ENCODE measurements at places on chromosomes 11 and 22.

DNA sequence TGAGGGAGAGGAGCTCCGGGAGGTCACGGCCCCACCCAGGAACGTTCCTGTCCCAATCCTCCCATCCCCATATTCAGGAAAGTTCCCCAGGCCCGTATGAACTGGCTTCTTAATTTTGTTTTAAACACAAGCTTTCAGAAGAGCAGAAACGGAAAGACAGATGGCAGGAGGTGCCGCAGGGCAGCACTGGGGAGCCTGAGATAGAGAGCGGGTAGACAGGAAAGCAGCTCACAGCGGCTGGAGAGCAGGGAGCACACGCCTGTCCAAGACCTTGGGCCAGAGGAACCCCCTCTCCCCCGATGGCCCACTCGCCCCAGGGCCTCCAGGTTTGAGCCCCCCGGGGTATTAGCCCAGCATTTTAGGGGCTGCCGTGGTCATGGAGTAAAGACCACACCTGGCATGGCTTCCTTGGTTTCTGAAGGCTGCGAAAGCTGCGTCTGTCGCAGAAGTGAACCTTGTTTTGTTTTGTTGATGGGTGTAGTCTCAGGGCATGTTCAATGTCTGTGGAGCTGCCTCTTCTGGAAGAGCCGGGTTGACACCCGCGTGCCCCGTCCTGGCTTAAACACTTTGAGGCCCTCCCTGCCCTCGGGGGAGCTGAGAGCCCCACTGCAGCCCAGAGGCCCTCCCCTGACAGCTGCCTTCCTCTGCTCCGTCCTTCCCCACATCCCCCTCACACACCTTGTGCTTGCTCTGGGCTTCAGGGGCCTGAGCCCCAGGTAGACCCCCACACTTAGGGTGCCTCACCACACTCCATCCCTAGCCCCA, 17.9 kb upstream of the KCNQ1OT1 start:
- no peak for DNase-seq

- no peak for DNase-seq
Measured at GRCh38 chr22:48886604-48887393, 940.9 kb downstream of the BRD1 start.

GRCh38 chr11:108599978-108600377, 6.4 kb upstream of the EXPH5 start:
- no peak for DNase-seq

DNA sequence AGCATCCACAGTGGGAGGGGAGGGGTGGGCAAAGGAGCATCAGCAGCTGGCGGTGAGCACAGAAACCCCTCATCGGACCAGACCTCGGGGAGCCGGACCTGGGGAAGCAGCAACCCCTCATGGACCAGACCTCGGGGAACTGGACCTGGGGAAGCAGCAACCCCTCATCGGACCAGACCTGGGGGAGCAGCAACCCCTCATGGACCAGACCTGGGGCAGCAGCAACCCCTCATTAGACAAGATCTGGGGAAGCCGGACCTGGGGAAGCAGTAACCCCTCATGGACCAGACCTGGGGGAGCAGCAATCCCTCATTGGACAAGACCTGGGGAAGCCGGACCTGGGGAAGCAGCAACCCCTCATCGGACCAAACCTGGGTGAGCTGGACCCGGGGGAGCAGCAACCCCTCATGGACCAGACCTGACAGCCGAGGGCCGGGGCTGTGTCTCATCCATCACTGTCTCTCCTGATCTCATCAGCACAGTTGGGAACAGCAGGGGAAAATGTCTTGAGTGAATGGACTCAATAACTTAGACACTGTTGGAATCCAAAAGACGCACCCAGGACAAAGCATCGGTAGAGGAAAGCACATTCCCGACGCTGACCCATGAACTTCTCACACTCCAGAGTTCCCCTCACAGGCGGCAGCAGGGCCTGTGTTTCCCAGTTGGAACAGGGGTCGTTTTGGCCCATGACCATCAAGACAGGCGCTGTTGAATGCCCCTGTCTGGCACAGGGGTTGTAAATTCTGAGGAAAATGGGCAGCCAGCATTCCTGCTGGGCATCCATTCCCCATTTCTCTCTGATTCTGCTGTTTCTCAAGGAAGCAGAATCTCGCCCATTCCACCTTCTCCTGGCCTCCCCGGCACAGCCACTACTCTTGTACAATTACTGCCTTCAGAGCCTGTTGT, 1494.6 kb downstream of the TBC1D22A start:
- DNase-seq = no peak

GRCh38 chr11:94077552-94078293, 50.9 kb upstream of the PANX1 start:
- DNase-seq = no peak

DNA sequence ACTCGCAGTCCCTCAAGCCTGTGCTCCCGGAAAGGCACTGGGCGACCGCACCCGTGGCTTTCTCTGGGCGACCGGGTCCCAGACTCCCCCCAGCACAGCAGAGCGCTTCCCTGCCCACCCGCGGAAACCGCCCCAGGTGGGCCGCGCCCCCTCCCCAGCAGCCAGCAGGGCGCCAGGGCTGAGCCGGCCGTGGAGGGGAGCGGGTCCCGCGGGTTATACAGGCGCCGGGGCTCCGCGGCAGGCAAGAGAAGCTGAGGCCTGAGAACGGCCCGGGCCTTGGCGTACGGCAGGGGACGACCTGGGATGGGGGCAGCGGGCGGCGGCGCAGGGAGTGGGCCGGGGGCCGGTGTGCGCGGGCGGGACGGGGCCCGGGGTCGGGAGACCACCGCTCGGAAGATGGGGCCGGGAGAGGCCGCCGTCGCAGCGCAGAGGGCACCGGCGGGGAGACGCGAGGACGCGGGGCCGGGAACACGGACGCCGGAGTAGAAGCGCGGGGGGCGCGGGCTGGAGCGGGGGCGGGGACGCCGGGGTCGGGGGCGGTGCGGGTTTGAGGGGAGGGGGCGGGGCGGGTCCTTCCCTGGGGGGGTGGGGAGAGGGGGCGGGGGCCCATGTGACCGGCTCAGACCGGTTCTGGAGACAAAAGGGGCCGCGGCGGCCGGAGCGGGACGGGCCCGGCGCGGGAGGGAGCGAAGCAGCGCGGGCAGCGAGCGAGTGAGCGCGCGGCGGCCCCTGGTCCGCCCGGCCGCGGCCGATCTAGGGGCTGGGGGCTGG, at the start of gene MDK:
Gene MDK, plus strand, starts transcription at position 622 of the 771 bp plus-strand sequence. CDS start 389 bp downstream, outside the sequence.
- DNase-seq = no peak

GRCh38 chr11:31953803-31954327, 137.0 kb upstream of the RCN1 start:
- no peak for DNase-seq

DNA sequence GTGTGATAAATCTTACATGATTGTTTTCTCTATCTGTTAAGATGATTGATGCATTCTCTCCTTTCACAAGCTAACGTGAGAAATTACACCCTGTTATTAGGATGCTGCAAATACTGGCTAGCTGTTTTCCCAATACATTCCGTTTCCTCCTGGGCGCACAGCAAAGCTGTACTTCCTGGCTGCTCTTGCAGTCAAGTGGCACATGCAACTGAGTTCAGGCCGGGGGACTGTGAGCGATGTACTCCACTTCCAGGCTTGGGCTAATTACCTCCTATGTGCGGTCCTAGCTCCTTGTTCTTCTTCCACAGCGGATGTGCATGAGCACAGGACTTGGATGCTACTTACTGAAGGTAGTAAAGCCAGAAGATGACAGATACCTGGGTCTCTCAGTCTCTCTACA, 234.9 kb upstream of the SESN3 start:
- DNase-seq = no peak

DNA sequence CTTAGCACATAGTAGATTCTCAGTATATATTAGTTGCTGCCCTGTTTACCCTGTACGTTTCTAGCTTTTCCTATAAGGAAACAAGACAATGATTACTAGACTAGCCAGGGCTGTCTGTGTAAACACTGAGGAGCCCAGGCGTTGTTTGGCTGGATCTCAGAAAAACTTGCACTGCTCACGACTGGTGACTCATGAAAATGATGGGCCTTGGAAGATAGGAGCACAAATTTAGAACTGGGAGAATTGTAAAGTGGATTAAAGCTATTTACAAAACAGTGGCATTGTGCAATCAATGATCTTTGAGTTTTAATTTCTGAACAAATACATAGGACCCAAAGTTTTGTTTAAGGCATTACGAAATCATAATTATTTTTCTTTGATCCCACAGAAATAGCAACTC, 276.9 kb downstream of the FAM76B start:
- no peak for DNase-seq

DNA sequence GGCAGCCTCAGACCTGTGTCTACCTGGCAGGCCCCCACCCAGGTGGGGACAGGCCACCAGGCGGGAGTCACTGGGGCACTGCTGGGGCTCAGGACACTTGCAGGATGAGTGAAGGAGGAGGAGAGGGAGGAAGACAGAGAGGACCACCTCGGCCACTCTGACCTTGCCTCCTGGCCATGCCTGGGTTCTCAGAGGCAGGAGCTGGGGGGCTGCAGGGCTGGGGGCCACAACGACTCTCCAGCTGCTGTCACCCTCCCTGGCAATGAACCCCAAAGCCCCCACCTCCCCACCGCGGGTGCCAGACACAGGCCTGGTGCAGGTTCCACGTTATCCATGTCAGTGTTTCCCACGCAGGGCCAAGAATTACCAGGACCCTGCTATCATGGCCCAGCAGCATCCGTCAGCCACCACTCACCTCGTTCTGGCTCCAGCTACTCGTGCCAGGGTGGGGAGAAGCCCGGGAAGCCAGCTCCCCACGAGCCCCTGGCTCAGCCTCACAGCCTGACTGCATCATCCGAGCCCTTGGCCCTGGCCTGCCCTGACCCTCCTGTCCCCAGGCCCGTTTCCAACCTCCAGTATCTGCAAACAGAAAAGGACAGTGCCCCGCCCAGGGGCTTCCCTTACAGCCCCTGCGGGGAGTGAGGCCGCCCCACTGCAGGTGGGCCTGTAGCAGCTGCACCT, 62.4 kb downstream of the BRD1 start:
- DNase-seq = no peak

DNA sequence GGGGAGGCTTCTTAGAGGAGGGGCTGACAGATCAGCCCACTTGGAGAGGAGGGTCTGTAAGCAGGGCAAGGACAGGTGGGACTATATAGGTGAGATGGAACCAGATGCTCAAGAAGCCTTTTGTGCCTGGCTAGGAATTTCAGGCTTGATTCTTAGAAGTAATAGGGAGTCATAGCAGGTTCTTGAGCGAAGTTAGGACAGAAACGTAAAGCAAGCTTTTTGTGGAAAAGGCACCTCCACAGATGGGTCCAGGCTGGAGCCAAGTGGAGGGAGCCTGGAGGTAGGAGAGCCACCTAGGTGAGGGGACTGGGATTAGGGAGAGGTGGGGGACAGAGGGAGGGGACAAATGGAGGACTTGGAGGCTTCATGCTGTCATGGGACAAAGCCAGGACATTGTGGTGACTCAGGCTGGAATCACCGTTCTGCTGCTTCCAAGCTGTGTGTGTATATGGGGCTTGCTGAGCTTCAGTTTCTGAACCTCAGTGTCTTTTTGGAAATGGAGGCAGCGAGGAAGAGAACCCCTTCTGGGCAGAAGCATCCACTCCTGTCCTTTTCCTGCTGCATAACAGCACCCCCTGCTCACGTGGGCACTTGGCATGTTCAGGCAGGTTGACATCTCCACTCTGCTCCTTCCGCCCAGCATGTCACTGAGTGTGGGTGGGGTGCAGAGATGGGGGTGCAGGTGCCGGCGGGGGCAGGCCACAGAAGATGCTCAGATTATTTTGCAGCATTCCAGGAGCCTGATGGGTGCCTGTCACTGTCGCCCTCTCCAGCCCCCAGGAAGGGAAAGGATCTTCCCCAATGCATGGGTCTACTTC, 58.0 kb downstream of the MCM5 start:
- no peak for DNase-seq

- no peak for DNase-seq
Measured at GRCh38 chr22:40634119-40634903, 2.2 kb downstream of the MRTFA start.

- DNase-seq = no peak
Measured at GRCh38 chr22:20062766-20063083, 17.3 kb upstream of the DGCR8 start.

- no peak for DNase-seq
Measured at GRCh38 chr11:3837793-3838192, 3.0 kb downstream of the RHOG start.

GRCh38 chr22:40400159-40400558, 29.8 kb downstream of the SGSM3 start:
- no peak for DNase-seq

GRCh38 chr11:118799372-118799771, 8.4 kb upstream of the DDX6 start:
- no peak for DNase-seq

DNA sequence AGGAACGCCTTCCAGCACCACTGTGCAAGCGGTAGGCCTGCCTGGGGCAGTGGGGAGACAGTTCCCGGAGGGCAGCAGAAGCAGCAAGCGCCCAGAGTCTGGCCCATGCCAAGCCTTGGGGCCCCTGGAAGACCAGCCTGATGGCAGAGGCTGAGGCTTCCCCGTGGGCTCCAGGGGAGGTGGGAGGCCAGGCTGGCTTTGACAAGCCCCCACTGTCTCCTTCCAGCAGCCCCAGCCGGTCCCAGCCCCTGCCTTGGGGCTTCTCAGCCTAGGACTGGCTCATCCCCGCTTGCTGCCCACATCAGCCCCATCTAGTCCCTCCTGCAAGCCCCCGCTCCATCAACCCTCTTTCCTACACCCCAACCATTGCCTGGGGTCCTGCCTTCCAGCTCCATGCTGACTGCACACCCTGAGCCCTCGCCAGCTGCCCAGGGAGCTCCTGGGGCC, 46.7 kb downstream of the IGF2 start:
- no peak for DNase-seq

GRCh38 chr11:101915791-101916291, 481 bp downstream of the ANGPTL5 start:
- DNase-seq = peak; percentile 68

GRCh38 chr11:19816817-19817216, 104.2 kb downstream of the NAV2 start:
- no peak for DNase-seq

DNA sequence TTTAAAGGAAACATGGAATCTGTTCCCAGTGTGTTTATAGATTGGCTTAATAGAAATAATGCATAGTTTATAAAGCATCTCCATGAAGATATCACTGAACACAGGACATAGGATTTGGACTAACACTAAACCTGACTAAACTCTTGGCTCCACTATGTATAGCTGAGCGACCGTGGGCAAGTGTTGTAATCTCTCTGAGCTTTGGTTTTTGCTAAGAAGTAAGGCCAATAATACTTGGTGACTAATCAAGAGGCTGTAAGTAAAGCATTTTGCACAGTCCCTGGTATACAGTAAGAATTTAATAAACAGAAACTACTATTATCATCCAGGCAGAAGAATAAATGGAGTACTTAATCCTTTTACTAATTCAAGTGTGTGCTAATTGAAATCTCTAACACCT, 125.5 kb upstream of the MTMR2 start:
- no peak for DNase-seq

DNA sequence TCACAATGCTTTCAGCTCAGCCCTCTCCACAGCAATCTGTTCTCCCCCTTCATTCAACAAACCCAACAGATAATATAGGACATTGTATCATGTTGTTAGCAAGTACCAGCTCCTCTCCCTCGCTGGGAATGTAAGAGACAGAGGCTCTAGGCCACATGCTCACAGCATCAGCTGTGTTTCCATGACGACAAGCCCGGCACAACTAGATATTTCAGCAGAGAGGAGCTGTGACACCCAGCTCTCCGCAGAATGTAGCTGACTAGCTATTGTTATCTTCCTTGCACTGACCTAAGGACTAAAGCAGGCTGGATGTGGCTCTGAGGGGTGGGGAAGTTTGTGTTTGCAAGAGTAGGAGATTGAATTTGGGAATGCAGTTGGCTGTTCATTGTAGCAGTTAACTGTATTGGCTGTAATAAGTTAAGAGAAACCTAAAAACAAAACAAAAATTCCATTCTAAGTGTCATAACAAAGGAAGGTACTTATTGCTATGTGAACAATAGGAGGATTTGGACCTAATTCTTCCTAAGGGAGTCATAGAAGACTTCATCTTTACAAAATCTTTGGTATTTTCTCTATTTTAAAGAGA, 28.0 kb upstream of the RRAS2 start:
- DNase-seq = no peak

- DNase-seq = peak; percentile 79
Measured at GRCh38 chr11:18768472-18768901, 23.1 kb downstream of the PTPN5 start.
